Activated CD4-positive, alpha-beta T cell treated with anti-CD3 and anti-CD28 coated beads, Interleukin-2, amount 50 U/mL, for 24 hours (primary cell): ENCODE measurements at places on chromosomes 5 and 9.

DNA sequence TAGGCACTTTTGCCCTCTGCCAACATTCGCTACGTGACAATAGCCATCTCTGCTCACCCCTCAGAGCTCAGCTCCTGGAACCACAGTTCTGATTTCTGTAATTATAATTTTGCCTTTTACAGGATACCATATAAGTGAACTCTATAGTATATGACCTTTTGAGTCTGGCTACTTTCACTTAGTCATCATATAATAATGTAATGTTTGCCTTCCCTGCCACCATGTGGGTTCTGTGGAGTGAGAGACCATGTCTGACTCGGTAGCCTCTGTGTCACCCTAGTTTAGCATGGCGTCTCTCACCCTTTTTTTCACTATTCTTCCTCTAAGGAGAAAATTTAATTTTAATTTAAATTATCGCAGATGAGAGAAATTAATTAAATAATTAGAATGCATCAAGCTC lies 28.9 kb upstream of the ZBTB43 start:
- no peak for DNase-seq

DNA sequence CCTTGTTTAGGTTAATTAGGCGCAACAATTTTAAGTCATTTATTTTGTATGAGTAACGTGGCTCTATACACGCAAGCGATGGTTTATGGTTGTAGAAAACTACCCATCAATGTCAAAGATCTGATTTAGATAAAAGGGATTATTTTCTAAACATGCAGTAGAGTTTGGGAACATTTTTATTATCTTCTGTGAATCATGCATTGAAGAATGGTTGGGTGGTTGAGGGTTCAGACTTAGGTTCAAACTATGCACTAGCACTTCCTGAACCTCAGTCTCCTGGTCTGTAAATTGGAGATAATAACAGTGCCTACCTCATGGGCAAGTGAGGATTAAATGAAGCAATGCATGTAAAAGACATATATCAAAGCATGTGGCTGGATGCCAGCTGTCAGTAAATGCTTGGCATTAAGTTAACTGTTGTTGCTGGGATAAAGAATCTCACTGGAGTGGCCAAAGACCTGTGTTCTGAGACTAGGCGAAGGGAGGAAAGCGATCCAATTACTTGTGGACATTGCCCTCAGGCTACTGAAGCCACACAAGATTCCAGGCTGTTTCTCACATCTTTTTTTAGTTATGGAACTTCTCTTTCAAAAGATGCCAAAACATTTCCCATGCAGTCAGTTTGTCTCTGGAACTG lies 1.1 kb upstream of the OTULINL start:
- no peak for DNase-seq

DNA sequence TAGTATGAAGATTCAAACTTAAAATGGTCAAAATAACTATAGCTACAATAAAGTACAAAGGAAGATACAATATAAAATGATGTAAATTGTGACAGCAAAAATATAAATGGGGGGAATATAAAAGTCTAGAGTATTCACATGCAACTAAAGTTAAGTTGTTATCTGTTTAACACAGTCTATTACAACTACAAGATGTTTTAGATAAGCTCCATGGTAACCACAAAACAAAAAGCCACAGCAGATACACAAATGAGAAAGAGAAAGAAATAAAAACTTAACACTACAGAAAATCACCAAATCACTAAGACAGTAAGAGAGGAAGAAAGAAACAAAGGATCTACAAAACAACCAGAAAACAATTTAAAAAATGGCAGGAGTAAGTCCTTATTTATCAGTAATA lies 17.0 kb upstream of the SH3TC2 start:
- DNase-seq = no peak

GRCh38 chr9:99824378-99825171 lies 2.9 kb downstream of the NR4A3 start:
- DNase-seq = no peak

DNA sequence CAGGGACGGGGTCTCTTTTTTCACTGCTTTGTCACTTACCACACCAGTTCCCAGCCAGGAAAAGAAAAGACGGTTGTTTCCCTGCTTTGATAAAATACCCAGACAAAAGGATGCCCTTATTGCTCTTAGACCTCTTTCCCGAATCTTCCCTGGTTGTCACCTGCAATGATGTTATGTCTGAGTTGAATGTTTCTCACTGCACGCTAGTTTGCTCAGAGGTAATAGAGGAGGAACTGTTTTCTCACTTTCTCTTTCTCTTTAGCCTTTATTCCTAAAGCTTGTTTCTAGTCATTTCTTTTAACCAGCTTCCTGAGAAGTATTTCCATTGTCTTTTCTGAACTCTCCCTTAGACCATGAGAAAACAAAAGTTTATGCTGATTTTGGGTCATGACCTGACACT lies 32.9 kb downstream of the ACER2 start:
- no peak for DNase-seq

GRCh38 chr5:14168793-14169262 lies 25.7 kb downstream of the TRIO start:
- no peak for DNase-seq

DNA sequence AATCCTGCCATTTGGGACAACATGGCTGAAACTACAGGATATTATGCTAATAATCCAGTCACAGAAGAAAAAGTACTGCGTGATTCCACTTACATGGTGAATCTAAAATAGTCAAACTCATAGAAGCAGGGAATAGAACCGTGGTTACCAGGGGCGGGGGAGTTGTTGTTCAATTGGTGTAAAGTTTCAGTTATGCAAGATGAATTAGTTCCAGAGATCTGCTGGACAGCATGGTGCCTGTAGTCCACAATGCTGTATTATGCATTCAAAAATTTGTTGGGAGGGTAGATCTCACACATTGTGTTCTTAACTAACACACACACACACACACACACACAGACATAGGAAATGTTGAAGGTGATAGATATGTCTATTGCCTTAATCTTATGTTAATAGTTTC lies 480.5 kb downstream of the DMRT2 start:
- DNase-seq = no peak
